Activated naive CD8-positive, alpha-beta T cell treated with anti-CD3 and anti-CD28 coated beads, Interleukin-2, amount 10 ng/mL, durations not matched to agents 7 days and 5 days (primary cell): ENCODE measurements at places on chromosomes 1 and 21. TPM values are rescaled to one million over a fixed set of nuclear protein-coding genes. Genes with fewer than 3 reads are reported as not detected.

Gene AKR7A3
- 1.0 TPM for total RNA-seq

Gene CCDC190
- not detected for total RNA-seq

Gene CFAP141
- not detected for total RNA-seq

Gene BTBD19
- 5.2 TPM for total RNA-seq

Gene SPOCD1
- 0.34 TPM for total RNA-seq

Gene IFNLR1
- 6.2 TPM for total RNA-seq

Gene SLC44A3
- total RNA-seq = 1.5 TPM

Gene NMNAT2
- total RNA-seq = not detected

Gene INKA2
- total RNA-seq = 1.6 TPM
